ENCODE measurements at places on chromosomes 16 and 17.

- no peak for DNase-seq
Observed at GRCh38 chr17:31535581-31535981, 144.1 kb downstream of the RAB11FIP4 start.

DNA sequence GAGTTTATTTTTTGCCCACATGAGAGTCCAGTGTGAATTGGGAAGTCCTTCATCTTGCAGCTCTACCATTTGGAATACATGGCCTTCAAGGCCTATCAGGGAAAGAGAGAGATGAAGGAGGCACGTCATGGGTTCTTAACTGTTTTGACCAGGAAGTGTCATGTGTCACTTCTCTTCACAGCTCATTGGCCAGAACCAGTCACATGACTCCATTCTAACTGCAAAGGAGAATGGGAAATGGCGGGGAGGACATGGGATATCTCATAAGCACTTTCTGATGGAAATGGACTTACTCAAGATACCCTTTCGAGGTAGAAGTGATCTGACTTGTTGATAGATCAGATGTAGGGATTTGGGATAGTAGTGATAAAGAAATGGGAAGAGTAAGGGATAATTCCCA, 57.9 kb upstream of the CES5A start:
- no peak for DNase-seq

DNA sequence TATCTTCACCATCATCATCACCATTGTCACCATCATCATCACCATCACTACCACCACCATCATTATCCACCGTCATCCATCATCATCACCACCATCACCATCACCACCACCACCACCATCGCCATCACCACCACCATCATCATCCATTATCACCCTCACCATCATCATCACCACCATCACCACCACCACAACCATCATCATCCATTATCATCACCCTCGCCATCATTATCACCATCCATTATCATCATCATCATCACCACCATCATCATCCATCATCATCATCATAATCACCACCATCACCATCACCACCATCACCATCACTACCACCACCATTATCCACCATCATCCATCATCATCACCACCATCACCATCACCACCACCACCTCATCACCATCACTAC, 95.6 kb downstream of the C16orf95 start:
- no peak for DNase-seq

DNA sequence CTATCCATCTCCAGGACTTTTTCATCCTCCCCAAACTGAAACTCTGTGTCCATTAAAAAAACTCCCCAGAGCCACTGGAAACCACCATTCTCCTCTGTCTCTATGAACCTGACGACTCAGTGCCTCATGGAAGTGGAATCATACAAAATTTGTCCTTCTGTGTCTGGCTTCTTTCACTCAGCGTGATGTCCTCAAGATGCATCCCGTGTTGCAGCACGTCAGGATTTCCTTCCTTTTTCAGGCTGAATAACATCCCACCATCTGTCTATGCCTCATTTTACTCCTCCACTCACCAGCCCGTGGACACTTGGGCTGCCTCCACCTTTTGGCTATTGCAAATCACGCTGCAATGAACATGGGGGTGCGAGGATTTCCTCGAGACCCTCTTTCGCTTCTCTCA, 12.6 kb upstream of the ALDH3A1 start:
- DNase-seq: no peak

DNA sequence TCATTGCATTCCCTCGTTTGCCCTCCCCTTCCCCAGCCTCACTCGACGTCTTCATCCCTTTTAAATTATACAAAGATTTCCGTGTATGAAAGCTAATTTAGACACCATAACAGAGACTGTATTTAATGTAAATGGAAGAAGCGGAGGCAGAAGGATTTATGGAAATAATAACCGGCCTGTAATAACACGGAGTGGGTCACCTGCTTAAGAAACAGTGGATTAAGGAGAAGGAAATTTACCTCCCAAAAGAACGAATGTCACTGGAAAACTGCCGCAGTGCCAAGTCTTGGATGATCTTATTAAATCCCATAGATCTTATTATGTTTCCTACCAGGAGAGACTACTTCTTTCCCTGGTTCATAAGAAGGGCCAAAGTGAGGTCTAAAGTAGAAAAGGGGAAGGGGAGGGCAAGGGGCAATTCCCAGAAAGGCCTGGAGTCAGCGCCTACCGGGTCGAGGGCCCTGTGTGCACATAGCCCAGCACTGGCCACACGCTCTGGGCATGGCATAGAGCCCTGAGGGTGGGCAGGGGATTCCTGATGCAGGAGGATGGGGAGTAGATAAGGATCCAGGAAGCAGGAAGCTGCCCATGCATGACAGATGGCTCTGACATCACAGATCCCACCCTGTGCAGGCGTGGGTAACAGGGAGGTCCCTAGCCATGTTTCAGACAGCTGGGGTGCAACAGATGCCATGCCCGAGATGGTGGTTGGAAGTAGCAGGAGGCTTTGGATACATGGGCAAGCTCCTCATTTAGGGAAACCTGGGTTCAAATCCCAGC, 56.2 kb upstream of the RPL38 start:
- no peak for DNase-seq

DNA sequence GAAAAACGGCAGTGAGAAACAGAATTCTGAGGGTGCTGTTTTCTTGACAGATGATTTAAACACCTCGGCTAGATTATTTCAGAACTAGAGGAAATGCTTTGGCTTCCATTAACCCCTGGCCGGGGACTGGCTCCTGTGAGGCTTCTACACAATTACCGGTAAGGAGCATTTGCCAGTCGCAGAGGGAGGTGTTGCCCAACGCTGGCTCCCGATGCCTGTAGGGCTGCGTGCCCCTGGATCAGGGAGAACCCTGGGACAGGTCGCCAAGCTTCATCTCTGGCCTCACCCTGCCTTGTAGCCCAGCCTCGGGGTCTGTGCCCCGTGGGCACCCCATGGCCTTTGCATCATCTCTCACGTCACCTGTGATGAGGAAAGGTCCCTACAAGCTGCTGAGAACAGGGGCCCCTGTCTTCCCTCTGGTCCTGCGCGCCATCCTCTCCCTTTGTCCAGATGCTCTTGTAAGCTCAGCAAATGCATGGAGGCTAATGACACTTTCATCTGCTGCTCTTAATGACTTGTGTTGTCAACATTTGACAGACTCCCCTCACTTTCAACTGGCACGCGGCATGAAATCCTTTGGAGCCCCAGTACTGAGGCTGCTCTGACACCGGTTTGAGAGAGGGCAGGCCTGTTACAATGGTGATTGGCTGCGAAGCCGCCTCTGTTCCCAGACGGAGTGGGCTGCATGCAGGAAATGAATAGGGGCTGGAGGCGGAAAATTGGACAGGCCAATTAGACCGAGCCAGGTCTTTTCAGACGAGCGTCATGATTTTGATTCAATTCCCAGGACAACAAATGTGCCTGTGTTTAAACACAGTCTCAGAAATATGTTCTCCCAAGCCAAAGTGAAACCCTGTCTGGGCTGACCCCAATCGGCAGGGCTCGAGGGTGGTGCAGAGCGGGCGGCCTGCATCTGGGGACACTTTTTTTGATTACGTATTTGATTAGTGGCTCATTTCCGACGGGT, 85.5 kb upstream of the DOC2B start:
- DNase-seq: peak; percentile 91

GRCh38 chr17:40646791-40647623, 611 bp downstream of the SMARCE1 start:
- no peak for DNase-seq

DNA sequence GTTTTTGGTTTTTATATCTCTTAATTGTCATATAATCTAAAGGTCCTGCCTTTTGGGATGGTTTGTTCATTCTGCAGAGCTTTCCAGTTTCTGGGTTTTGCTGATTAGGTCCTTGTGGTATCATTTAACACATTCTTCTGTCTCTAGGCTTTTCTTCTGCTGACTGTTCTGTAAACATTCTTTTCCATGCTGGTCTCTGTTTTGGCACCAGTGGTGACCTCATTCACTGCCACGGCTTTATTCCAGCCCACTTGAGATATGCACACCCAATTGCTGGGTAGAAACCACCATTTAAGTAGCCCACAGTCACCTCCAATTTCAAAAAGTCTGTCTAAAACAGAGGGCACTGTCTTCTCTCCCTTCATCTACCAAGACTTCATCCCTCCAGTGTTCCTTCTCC, 31.1 kb upstream of the COX10 start:
- no peak for DNase-seq

GRCh38 chr16:87415441-87415840, 23.3 kb downstream of the MAP1LC3B start:
- peak; percentile 68 for DNase-seq

- no peak for DNase-seq
Observed at GRCh38 chr17:46782250-46782953, 36.1 kb downstream of the WNT3 start.

DNA sequence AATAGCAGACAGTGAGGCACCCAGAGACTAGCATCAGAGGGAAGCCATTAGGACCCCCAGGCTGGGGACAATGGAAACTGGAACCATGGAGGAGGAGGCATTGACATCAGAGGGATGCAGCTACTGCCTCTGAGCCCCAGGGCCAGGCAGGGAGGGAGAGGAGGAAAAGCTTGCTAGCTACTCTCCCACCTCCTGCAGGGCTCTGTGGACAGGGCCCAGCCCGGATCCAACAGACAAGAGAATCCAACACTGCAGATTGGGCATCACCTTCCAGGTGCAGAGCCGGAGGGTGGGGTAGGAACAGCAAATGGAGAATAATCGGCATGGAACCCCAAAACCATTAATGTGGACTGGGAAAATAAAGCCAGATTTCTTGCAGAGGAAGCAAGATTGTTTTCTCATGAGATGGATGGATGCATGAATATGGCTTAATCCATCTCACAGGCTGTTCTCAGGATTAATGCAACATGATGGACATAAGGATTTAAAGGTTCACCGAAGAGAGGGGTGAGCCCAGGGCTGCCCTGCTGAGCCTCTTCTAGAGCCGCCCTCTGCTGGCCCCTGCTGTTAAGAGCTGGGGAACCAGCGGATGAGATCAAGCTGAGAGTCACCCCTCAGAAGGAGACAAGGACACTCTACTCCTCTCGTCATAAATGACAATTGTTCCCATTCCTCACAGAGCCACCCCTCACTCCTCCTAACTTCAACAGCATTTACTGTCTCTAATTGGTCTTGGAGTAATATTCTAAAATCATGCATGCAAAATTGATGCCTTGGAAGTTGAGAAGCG, 48.8 kb downstream of the DNAH3 start:
- DNase-seq: no peak

- DNase-seq: no peak
Observed at GRCh38 chr16:77684181-77684526, 38.2 kb upstream of the NUDT7 start.

- DNase-seq: no peak
Observed at GRCh38 chr17:67435122-67435521, 58.0 kb downstream of the PITPNC1 start.

DNA sequence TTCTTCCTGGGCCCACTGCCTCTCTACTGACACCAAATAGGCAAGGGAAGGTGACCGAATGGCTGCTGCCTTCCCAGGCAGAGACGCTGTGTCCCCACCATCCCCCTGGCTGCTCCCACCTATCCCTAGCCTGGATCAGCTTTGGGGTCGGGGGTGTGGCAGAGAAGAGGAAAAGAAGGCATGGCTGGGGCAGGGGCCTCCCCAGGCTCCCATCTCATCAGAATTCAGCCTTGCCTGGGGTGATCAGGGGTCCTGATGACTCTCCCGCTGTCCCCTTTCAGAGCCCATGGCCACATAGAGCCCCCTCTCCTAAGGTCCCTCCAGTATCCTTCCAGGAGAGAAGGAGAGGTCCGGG, 665 bp downstream of the PLXDC1 start:
- DNase-seq: no peak

DNA sequence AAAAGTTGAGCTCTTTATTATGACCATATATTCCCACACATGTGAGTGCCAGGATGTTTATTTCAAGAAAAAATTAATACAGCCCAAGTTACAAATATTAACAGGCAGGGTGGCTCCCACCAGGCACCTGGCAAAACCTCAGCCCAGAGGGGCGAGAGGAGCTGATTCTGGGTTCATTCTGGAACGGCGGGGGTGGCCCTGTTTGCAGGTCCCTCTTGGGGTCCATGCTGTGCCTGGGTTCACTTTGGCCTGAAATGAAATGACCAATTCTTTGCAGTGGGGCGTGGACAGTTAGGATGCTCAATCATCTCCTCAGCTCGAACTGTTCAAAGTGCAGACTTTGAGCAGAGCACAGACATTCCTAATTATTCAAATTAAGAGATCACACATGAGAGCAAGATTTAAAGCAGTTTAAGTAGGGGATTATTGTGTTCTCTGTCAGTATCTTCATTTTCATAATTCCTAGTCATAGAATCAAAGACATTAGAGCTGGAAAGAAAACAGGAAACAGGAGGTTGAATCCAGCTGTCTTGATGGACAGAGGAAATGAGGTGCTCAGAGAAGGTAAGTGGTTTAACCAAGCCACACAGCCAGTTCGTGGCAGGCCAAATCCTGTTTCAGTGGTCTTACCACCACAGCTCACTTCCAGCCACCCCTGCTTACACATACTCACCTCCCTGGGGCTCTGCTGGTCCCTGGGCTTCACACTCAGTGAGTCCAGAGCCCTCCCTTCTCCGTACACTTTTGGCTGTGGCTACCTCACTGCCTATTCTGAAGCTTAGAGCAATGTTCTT, 363.9 kb upstream of the TNRC6C start:
- DNase-seq: peak; percentile 58

- no peak for DNase-seq
Observed at GRCh38 chr17:34616148-34616547, 36.8 kb downstream of the TMEM132E start.

- peak; percentile 10 for DNase-seq
Observed at GRCh38 chr16:31182391-31182790, 2.5 kb downstream of the FUS start.

DNA sequence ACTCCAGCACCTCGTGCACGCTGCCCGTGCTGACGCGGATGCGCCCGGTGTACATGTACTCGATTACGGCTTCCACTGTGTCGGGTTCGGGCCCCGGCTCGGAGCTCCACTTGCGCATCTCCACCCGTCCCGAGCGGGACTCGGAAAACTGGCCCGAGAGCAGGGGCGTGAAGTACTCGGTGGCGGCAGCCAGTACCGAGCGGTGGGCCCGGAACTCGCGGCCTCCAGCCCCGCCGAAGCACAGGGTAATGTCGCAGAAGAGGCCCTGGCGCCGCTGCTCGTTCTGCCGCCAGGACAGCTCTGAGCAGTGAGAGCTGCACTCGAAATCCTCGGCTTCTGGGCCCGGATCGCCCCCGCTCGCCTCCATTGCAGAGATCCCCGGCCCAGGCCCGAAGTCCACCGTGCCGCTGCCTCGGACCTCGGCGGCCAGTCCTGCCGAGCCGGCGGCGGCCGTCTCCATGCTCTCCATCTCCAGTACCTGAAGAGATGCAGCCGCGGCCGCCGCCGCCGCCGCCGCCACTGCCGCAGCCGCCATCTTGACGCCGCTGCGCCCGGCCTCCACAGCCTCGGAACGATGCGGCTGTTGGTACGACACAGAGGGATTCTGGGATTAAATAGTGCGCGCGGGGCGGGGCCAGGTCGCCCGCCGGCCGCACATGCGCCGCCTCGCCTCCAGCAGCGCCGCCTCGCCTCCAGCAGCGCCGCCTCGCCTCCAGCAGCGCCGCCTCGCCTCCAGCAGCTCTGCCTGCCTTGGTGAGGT, at the start of gene KLHL11:
KLHL11 (minus strand) TSS at position 588 of the 760 bp plus-strand sequence; CDS start at position 535, 53 bp downstream.
- DNase-seq: peak; percentile 96

GRCh38 chr16:23343643-23344612, 41.8 kb downstream of the SCNN1B start:
- no peak for DNase-seq

All from posterior vena cava (tissue), 2 donors.